Motor neuron (in vitro differentiated cells): ENCODE measurements at places on chromosomes 16 and 17. TPM values are rescaled to one million over a fixed set of nuclear protein-coding genes. Genes with fewer than 3 reads are reported as not detected.

- no peak for ATAC-seq
These were observed 1.9 kb downstream of the PRRT2 start for GRCh38 chr16:29813644-29814562.

GRCh38 chr16:88702371-88703210, 3.6 kb downstream of the RNF166 start:
- no peak for ATAC-seq

- ATAC-seq = peak; percentile 97
These were observed 26.4 kb downstream of the KIFC3 start for GRCh38 chr16:57775661-57776469.

DNA sequence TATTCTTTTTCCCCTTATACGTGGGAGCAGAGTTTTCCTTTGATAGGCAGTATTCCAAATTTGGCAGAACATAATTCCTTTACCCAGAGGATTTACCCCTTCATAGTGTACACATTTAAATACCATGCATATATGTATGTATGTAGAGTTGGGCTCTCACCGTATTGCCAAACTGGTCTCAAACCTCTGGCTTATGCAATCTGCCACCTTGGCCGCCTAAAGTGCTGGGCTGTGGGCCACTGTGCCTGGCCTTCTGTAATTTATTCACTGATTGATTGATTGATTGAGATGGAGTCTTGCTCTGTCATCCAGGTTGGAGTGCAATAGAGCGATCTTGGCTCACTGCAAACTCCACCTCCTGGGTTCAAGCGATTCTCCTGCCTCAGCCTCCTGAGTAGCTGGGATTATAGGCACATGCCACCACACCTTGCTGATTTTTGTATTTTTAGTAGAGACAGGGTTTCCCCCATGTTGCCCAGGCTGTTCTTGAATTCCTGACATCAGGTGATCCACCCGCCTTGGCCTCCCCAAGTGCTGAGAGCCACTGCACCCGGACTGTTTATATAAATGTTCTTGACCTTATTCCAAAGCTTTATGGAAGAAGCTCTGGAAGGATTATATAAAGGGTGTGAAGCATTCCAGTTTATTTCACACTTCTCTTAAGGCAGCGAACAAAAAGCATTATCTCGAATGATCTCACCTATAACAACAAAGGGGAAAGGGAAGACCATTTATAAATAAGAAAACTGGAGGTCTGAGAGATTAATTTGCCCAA, 14.9 kb downstream of the GLG1 start:
- no peak for ATAC-seq

GRCh38 chr16:86080131-86080875, 181.3 kb downstream of the IRF8 start:
- no peak for ATAC-seq

- no peak for ATAC-seq
These were observed 45.7 kb upstream of the TOB1 start for GRCh38 chr17:50911890-50912289.

DNA sequence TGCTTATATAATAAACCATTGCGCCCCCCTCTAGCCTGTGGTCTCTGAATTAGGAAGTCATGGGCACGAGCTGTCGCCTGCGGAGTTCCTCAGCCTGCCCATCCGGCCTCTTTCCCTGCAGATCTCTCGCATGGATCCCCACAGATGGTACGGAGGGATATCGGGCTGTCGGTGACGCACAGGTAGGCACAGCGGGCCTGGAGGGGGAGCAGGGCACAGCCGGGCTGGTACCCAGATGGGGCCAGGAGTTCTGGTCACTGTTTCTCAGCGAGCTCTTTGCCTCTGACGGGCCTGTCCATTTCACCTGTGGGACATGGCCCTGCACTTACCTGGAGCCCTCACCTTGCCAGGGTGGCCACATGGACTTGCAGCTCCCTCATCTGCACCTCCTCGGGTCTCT, 42.6 kb upstream of the LGALS9 start:
- no peak for ATAC-seq

DNA sequence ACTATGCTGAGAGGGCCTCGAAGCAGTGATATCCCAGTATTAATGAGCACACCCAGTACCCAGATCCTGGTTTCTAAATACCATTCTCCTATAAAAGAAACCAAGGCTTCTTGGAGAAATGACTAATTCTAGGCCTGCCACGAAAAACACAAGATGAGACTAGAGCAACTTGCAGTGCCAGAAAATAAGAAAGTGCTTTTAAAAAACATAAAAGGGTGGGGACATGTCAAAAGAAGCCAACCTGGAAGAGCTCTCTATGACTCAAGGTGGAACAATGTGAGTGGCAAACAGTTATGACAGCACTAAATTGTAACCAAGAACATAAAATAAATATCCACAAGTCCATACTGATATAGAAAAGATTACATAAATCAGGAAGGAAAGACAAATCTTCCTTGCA, 153.2 kb upstream of the KCNJ18 start:
- ATAC-seq = no peak

GRCh38 chr17:83068641-83069570, 10.5 kb upstream of the METRNL start:
- no peak for ATAC-seq

DNA sequence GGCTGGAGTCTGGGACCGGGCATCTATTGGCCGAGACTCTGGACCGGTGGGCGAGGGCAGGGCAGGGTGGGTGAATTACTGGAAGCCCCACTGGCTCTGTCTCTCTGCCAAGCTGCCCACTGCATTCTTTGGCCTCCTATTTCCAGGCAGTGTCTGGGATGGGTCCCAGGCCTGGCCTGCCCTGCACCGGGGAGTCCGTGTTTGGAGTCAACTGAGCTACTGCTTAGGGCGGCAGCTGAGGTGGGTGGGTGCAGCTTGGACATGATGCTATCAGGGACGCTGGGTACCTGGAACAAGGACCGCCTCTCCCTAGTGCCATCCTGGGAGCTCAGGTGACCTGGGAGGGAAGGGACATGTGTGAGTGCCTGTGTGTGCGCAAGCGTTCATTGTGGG, 58.1 kb downstream of the SOCS3 start:
- no peak for ATAC-seq

Gene KRT12
- total RNA-seq = 0.81 and 1.2 TPM in 2 replicates
